Inflammatory macrophage treated with lipopolysaccharide for 1 hour (primary cell): ENCODE measurements at places on chromosomes 3 and 15.
A peak's percentile ranks its signal among the peaks of the same experiment; 100 is the strongest.

- no peak for DNase-seq
Measured at GRCh38 chr3:134371542-134372324, 2.5 kb downstream of the AMOTL2 start.

DNA sequence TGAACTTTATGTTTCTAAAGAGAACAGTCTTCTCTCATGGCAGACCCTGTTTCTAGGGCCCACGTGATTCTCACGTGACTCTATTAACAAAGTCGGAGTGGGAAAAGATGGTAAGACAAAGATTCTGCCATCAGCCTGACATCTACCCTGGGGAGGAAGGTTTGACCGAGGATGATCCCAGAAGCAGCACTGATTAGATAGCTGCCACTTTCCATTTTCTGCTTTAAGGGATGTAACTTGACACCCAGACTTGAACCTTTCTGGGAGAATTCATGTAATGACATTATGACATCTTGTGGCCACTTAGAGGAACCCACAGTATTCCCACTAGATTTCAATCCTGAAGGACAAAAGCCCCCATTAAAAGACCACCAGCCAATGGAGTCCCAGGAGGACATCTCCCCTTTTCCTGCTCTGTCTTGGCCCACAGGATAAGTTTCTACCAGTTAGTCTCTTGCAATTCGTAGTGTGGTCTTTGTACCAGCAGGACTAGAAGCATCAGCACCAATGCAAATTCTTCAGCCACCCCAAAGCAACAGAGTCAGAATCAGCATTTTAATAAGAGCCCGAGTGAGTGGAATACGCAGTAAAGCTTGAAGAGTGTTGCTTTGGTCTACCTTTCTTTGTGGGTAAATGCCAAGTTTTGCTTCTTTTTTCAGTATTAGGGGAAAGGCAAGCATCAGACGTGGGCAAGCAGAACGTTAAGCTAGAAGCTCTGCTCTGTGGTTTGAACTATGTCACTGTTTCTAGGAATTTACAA, 480.5 kb upstream of the PROK2 start:
- peak; percentile 18 for DNase-seq

DNA sequence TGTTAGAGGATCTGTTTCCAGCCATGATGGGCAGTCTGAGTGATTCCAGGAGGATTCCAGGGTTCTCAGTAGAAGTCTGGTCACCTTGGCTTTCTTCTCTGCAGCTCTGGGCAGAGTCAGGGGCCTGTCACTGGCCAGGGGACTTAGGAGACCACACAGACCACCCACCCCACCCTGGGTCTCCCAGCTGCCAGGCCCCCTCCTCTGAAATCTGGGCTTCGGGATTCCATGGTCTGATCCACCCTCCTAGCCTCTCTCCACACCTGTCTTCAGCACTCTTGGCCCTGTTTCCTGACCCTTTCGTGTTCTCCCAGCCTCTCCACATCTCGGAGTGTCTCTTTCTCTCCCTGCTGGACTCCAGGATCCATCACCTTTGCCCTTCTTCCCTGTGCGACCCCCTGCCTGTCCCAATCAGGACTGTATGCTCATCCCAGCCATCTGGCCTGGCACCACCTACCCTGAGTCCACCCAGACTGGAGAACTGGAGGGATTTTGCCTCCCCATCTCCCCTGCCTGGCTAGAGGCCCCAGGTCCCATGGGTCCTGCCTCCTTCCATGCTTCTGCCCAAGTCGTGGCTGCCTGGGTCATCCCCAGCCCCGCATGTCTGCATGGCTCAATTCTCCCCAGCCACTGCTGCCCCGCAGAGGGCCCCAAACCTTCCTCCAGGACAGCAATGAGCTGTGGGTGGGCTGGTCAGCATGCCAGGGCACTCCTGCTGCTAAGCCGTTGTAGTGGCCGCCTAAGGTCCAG, 34.3 kb downstream of the GOLGA6L10 start:
- DNase-seq: no peak

GRCh38 chr15:43376017-43376705, 5.3 kb downstream of the TUBGCP4 start:
- DNase-seq: peak; percentile 10

GRCh38 chr3:355622-356021, 159.1 kb downstream of the CHL1 start:
- DNase-seq: no peak

DNA sequence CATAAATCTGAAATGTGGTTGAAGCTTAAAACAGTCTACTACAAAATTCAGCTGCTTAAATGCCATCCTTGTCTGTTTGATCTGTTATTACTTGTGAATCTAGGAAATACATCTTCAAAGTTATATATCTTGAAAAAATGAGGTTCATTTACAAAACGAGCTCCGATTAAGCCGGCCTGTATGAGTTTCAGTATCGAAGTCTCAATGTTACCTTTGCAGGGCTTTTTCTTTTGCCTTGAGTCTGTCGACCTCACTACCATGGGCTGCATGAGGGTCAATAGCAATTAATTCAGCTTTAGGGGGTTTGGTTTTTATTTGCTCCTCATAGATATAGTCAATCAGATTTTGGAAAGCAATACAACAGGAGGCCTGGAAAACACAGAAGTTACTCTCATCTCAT, 23.2 kb downstream of the ERICH6 start:
- no peak for DNase-seq

DNA sequence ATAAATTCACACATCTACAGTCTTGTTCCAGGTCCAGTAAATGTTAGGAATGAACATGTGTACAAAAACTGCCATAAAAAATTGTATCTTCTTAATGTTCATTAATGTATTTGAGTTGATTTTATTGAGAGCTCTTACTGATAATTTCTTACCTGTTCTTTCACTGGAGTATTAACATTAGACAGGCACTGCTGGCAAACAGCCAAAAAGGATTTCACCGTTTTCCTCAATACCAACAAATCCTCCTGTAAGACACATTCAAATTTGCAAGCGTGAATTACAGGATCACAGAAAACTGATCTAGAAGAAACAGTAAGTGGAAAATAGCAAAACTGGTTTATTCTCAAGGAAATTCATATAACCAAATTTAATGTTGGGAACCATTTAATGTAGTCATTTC, 127.4 kb downstream of the PCCB start:
- DNase-seq: no peak

DNA sequence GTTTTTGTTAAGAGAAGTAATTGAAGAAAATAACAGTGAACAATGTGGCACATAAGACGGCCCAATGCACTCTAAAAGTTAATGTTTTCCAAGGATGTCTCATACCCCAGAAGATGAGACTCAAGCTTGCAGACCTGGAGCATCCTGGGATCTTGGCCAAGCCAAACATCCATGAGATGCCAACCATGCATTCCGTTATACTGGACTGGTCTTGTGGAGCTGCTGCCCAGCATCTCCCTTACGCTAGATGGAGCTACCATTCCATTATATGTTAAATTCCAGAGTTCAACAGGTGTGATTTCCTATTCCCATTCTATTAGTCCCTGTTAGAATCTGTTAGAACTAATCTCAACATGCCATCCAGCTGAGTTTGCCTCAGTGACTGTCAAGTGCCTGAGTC, 181.8 kb downstream of the PDCD6IP start:
- no peak for DNase-seq

- no peak for DNase-seq
Measured at GRCh38 chr3:37198996-37199395, 24.6 kb upstream of the LRRFIP2 start.

- DNase-seq: no peak
Measured at GRCh38 chr3:66023229-66023628, 15.5 kb downstream of the MAGI1 start.

DNA sequence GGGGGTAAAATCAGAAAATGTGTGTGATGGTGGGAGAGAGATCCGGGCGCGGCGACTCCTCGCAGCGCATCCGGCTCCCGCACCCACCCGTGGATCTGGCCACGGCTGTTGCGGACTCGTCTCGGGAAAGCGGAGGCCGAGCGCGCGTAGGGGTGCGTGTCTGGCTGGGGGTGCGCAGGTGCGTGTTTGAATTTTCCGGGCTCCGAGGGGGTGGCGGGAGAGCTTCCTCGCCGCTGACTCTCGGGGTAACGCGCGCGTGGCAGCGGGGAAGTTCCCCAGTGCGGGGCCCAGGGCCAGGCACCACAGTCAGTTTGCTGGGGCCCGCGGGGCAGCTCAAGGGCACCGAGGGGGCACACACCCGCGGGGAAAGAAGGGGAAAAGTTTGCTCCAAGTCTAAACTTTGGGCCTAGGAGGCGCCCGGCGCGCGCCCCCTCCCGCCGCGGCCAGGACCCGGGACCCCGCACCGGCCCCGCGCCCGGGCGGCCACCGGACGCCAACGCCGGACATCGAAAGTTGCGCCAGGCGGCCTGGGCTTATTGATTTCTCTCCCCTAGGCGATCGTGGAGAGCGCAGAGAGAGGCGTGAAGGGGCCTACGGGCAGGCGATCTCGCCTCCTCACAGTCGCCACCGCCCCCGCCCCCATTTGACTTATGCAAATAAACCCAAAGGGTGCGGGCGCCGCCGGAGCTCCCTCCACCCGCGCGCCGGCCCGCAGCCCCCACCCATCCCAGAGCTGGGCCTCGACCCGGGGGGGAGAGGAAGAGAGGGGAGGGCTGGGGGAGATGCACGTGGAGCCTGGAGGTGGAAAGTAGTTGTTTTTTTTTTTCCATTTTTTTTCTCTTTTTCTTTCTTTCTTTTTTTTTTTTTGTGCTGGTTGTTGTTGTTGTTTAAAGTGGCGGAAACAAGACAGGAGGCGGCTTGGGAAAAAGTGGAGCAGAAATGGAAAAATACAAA, 639 bp downstream of the FOXP1 start:
- DNase-seq: peak; percentile 22

- no peak for DNase-seq
Measured at GRCh38 chr15:93105485-93105884, 16.5 kb upstream of the RGMA start.

GRCh38 chr3:131602011-131602779, 99.4 kb upstream of the MRPL3 start:
- DNase-seq: no peak

GRCh38 chr15:41169781-41170180, 53.7 kb upstream of the INO80 start:
- DNase-seq: peak; percentile 93

DNA sequence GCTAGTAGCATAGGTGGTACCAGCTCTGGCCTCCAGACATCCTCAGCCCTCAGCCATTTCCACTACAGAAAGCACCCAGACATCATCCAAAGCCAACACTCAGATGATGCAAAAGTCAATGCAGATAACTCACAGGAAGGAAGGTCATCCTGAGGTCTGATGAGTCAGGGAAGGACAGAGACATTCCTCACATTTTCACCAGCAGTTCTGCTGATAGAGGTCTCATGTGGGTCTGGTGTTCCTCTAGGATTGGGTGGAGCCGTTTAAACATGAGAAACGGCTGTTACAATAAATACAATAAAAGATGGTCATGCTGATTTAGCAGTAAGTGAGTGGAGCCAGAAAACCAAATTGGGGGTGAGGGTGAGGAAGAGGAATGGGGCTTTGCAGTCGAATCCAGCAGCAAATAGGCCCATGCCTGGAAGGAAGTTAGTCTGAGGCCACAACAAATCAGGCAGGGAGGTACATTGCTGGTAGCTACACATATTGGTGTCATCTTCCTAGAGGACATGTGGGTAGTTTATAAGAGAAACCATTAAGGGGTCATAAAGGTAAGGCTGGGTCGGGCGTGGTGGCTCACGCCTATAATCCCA, 33.3 kb upstream of the FLNB start:
- DNase-seq: peak; percentile 55
